ENCODE measurements at places on chromosomes 16 and 17. TPM values are rescaled to one million over a fixed set of nuclear protein-coding genes. Genes with fewer than 3 reads are reported as not detected.

The MBTD1 gene
- polyA plus RNA-seq = 57.8 TPM

- no peak for DNase-seq
Observed at GRCh38 chr16:49618955-49619354, 237.0 kb downstream of the ZNF423 start.

The RAB34 gene
- polyA plus RNA-seq = 155 TPM

- no peak for DNase-seq
Observed at GRCh38 chr16:4706871-4707270, 13.5 kb downstream of the NUDT16L1 start.

The KRT33B gene
- polyA plus RNA-seq = not detected

DNA sequence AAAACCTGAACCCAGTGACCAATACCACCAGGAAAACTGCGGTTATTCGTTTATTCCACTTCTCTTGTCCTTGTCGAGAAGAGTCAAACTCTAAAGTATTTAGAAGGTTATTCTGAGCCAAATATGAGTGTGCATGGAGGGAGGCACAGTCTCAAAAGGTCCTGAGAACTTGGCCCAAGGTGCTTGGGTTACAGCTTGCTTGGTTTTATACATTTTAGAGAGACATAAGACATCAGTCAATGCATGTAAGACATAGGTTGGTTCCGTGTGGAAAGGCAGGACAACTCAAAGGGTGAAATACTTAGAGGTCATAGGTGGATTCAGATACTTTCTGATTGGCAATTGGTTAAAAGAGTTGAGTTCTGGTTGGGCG is 681 bp upstream of the TRAP1 start:
- no peak for DNase-seq

- no peak for DNase-seq
Observed at GRCh38 chr16:58333985-58334384, 39.2 kb upstream of the PRSS54 start.

GRCh38 chr16:69918241-69918640 is 32.9 kb upstream of the CLEC18A start:
- no peak for DNase-seq

The TBC1D26 gene
- 0.44 TPM for polyA plus RNA-seq

The TMEM235 gene
- polyA plus RNA-seq = not detected

DNA sequence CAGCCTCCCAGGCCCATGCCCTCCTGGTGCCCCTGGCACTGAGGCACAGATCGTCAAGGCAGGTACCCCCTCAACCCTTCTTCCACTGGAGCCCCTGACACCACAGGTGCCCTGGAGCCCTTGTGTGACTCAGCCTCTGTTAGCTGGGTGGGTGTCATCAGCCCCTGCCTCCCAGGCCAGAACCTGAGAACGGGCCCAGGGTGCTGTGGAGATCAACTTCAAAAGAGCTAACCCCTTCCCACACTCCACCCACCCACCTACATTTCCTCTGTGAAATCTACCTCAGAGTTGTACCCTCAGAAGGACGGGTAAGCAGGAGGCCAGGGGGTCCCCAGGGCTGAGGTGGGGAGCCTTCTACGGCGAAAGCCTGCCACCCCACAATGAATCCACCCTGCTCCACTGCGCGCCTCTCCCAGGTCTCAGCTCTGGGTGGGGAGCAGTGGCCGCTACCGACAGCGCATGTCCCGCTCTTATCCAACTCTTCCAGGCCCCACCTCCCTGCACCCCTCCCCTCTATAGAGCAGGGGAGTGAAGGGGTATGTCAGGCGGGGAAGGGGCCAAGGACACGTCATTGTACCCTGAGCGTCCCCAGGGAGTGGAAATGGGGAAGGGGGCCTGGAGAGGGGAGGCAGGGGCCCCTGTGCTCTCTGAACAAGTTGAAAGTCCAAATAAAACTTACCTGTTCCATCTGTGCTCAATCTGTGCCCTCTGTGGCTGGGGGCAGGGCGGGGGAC is 17.6 kb downstream of the TBKBP1 start:
- DNase-seq = no peak

The BEAN1 gene
- polyA plus RNA-seq = 1.5 TPM

DNA sequence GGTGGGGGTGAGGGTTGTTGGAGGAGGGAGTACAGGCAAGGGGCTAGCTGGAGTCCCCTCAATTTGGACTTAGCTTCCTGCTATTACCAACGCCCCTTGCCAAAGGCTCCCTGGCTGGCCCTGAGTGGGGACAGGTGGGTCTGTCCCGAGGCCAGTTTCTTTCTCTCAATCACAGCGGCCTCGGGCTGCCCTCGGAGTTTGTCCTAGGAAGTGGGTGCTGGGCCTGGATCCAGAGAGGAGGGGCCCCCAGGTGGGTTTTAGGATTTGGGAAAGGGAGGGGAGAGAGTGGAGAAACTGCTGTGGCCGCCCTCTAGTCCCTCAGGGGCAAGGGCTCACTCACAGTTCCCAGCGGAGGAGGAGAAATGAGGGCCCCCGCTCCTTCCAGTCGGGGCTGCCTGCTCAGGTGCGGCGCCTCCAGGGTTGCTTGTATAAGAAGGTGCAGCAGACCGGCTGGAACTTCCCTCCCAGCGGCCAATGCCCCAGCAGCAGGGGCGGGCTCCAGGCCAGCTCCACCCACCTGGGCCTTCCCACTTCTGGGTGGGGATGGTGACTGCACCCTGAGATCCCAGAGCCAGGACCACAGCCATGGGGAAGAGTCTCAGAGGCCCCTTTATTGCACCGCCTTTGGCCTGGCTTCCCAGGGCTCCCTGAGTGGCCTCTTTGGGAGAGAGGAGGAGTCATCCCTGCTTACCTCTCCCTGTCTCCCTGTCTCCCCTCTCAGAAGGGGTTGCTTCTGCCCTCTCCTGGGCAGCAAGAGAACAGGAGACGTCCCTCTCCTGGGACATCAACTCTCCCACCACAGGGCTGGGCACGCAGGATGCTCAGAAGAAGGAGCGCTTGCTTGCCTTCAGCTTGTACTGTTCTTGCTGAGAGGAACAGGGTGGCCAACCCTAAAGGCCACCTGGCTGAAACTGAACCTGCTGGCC is 112.0 kb upstream of the SMURF2 start:
- DNase-seq = no peak

The ST6GALNAC1 gene
- polyA plus RNA-seq = 0.99 TPM

DNA sequence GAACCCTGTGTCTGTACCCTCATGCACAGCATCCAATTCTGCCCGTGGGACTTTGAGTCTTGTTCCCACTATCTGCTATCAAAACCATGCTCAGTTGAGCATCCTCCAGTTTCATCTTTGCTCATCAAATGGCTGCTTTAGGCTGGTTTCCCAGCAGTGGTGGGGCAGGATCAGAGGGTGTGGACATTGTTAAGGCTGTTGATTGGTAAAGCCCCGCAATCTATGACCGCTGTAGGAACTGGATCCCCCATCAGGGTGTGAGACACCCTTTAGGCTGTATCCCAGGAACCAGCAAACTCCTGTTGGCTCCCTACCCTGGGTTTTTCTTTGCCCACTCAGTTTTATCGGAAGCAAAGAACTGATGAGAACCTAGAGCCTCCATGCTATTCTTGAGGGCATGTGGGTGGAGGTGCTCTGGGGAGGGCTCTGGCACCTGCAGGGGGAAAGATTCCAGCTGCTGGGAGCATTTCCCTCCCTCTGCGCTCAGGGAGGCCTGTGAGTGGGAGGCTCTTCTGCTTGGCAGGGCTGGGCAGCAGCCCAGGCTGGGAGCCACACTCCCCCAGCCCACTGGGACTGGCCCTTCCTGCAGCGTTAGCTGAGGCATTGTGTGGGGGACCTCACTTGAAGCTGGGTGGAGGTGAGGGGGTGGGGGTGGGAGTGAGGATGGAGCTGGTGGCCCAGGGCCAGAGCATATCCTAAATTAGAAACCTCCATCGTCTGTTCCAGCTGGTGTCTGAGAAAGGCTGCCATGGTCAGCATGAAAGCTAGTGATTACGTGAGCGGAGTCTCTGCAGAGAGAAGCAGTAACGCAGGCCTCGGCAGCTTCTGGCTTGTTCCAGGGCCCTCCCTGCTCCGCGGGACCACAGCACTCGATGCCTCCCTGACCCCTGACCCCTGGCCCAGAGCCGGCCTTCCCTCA is 160.6 kb downstream of the IRF8 start:
- no peak for DNase-seq

GRCh38 chr16:11238272-11239202 is 17.5 kb downstream of the SOCS1 start:
- no peak for DNase-seq
